Motor neuron (in vitro differentiated cells): ENCODE measurements at places on chromosomes 5 and 9. TPM values are rescaled to one million over a fixed set of nuclear protein-coding genes. Genes with fewer than 3 reads are reported as not detected.

LCN6 gene
- not detected in 2 replicates for total RNA-seq

RFX3 gene
- total RNA-seq, result 22.3 and 24.8 TPM in 2 replicates

MARCOL gene
- 0.16 TPM in 1 of 2 replicates, not detected in the other for total RNA-seq

RHOBTB3 gene
- 47.6 and 47.8 TPM in 2 replicates for total RNA-seq

SURF6 gene
- 13.7 and 14.8 TPM in 2 replicates for total RNA-seq

S1PR3 gene
- total RNA-seq, result 18.2 and 20.4 TPM in 2 replicates

C5orf34 gene
- 6.0 and 7.2 TPM in 2 replicates for total RNA-seq

TRIP13 gene
- 13.3 and 14.5 TPM in 2 replicates for total RNA-seq

GBGT1 gene
- total RNA-seq, result 0.14 and 0.47 TPM in 2 replicates

DNA sequence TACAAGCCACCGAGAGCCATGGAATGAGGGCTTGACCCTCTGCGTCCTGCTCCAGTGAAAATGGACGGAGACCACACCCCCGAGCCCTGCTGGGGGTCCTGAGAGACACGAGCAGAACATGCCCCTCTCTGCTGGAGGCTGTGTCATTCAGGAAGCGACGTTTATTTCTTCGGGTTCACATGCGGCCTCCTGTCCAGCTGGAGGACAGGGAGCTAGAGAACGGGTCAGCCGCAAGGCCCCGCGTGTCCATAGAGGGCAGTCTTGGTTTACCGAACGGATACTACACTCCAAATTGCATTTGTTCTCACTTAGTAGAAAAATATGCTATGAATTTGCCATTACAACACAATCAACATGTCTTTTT, 36.1 kb downstream of the MRPL36 start:
- ATAC-seq, result peak; percentile 81

- ATAC-seq, result no peak
Observed at GRCh38 chr9:93280661-93281259, 96.8 kb downstream of the WNK2 start.

GRCh38 chr5:170296935-170297588, 515 bp downstream of the LCP2 start:
- no peak for ATAC-seq

DNA sequence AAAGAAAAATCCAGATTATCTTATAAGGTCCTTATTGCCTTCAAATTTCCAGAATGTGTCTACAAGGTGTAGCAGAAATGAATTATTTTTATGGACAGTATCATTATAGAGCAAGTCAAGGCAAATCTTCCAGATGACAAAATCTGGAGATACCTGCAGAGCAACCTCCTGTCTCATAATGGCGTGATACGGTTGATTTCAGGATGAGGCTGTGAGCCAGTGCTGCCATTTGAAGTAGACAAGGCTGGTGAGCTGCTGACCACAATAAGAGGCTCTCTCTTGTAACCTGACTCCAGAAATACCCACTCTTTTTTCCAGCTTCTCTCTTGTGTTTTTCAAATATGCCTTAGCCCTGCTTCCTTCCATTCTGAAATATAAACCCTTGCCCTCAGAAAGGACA, 108.2 kb downstream of the HTR1A start:
- no peak for ATAC-seq

DNA sequence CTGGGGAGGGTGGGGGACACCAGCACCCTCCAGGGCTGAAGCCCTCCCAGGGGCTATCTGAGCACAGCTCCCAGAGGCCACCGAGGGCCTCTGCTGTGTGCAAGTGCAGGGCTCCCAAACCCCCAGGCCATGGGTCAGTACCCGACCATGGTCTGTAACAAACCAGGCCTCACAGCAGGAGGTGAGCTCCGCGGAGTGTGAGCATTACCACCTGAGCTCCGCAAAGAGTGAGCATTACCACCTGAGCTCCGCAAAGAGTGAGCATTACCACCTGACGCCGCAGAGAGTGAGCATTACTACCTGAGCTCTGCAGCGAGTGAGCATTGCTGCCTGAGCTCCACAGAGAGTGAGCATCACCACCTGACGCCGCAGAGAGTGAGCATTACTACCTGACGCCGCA, 152.9 kb upstream of the IRX2 start:
- ATAC-seq, result no peak

DNA sequence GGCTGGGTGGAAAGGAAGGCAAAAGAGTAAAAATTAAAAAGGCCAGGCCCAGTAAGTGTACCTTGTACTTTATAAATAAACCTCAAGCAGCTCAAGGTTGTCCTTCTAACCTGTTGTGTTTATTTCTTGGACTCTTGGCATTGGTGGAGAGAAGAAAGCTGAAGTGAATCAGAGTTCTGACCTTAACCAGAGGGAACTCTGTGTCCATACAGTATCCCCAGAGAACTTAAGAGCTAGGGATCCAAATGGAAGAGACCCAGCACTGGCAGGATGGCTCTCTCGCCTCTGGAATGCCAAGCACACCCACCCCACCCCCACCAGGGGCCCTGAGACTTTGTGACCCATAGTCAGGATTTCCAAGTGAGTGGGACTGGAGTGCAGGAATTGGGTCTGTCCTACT, 14.2 kb downstream of the NUDT2 start:
- ATAC-seq, result no peak

- ATAC-seq, result no peak
Observed at GRCh38 chr9:68777070-68777763, 72.2 kb downstream of the PIP5K1B start.

- ATAC-seq, result peak; percentile 66
Observed at GRCh38 chr9:35749515-35750255, 598 bp downstream of the RGP1 start.

- ATAC-seq, result peak; percentile 95
Observed at GRCh38 chr5:33649549-33650482, 209.1 kb downstream of the TARS1 start.

DNA sequence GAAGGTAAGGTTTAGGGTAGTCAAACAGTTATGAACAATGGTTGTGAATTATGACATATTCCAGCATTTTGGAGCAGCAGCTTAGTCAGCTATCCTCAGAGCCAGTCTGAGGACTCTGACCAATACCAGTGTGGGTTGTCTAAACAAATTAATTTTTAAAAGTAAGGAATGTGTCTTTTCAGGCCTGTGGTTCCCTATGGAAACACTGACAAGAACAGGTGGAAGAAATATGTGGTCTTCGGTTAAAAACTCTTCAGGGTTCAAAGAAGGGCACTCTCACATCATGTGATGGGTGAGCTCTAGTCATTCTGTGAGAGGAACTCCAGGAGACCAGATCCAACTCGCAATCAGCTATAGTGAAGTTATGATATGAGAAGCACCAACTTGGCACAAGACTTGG, 33.5 kb upstream of the ALDOB start:
- no peak for ATAC-seq

GRCh38 chr5:173205916-173206315, 29.1 kb downstream of the NKX2-5 start:
- no peak for ATAC-seq

GRCh38 chr5:138968601-138969000, 93.5 kb upstream of the LRRTM2 start:
- ATAC-seq, result no peak

DNA sequence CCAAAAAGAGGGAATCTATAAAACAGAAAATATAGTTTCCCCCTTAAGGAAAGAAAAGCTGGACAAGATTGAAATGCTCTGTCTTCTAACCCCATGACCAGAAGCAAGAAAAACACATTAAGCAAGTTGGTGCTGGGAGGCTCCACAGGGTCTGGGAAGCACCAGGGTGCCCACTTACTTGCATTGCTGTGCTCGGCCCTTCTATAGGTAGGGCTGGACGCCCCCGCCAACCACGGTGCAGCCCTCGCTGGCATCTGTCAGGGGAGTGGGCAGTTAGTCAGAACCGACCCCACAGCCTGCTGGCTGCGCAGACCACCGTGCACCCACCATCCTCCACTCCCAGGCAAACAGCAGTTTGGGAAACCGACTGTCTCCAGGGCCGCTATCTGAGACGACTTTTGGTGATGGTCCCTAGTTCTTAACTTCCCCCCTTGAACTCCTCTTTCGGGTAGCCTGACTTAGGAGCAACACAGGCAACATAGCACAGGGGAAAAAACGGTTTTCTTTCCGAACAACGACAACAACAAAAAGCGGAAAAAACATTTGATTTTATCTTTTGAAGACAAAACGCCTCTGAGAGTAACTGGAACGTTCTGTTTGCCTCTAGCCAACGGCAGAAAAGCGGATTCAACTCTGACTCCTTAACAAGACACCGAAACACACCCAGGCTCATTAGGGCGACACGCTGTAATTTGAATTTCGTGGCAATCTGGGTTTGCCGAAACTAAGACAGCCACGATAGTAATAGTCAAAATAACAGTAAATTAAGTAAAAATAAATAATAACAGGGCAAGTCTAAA, 3.9 kb downstream of the IRX2 start:
- no peak for ATAC-seq

- ATAC-seq, result no peak
Observed at GRCh38 chr9:72911247-72911775, 41.5 kb downstream of the ALDH1A1 start.

GRCh38 chr5:2038321-2039179, 155.8 kb upstream of the IRX4 start:
- ATAC-seq, result peak; percentile 88

- ATAC-seq, result no peak
Observed at GRCh38 chr5:111299831-111300432, 75.7 kb downstream of the CAMK4 start.
